NCI-H2081 (cell line): ENCODE measurements at places on chromosomes 2 and 18.

GRCh38 chr2:104430359-104430740, 423.6 kb upstream of the POU3F3 start:
- no peak for DNase-seq

DNA sequence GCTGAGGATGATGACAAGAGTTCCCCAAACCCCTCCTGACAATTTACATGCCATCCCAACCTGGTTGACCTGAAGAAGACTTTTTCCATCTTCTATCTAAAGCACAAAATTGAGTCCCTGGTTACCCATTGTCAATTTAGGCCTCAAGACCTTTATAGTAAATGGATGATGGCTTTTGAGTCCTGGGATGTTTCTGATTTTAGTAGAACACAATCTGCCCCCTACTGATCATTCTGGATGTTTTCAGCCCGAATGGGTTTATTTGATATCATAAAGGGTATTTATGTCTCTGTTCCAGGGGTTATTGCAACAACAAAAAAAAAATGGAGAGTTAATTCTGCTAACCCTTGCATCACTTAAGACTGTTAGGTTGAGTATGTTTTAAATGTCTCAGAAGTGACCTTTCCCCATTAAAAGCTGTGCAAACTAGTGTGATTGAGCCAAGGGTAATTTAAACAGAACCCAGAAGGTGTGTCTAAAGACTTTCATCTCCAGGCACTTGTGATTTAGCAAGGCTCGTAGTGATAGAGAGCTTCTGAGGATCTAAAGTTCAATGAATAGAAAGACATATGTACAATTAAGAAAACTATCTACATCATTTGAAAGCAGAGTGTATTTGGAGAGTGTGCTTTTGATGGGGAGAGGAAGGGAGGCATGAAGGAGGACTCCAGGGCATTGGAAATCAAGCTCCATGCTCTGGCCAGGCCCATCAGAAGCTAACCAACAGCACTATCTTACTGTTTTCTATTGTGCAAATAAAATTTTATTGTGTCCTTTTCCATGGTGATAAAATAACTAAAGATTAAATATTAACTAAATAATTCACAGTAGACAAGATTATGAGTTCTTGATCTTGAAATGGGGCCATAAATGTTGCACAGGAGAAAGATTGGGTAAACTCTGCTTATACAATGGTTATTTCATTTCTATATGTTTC, 96.6 kb upstream of the NOSTRIN start:
- no peak for DNase-seq

GRCh38 chr2:222993920-222994650, 57.9 kb upstream of the KCNE4 start:
- DNase-seq = no peak

DNA sequence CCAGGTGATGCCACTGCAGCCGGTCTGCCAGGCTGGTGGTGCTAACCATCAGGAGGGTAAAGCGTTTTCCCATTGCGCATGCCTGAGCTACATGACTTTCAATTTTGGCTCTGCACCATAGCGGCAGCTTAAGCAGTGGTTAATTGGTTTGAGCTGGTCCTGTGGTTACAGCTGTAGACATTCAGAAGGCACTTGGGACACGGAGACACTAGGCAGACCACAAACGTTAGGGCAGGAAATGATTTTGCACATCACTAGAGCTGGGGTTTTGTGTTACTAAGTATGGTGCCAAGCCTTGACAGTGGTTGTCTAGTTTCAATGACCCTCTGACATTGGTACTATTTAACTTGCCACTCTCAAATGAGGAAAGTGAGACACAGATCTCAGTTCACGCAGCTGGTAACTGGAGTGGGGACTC, 28.9 kb upstream of the CNOT11 start:
- no peak for DNase-seq

DNA sequence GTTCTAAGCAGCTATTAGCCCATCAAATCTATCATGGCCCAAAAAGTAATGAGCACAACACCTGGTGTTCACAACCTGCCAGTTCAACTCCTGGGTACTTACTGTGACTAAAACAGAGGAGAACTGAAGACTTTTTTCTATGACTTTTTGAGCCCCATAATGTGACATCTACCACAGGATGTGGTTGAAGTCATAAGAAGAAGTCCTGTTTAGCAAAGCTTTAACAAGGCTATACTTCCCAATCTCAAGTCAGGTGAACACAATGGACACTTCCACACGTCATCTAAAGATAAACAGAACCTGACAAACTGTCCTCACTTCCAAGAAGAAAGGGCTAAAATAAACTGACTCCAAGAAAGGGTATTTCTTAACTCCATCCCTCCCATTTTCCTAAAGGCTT, 138.8 kb downstream of the ATAD2B start:
- DNase-seq = no peak

- no peak for DNase-seq
These were observed 78.9 kb downstream of the SRBD1 start for GRCh38 chr2:45532181-45532580.

- DNase-seq = no peak
These were observed 35.9 kb upstream of the SNED1 start for GRCh38 chr2:240962300-240963064.

DNA sequence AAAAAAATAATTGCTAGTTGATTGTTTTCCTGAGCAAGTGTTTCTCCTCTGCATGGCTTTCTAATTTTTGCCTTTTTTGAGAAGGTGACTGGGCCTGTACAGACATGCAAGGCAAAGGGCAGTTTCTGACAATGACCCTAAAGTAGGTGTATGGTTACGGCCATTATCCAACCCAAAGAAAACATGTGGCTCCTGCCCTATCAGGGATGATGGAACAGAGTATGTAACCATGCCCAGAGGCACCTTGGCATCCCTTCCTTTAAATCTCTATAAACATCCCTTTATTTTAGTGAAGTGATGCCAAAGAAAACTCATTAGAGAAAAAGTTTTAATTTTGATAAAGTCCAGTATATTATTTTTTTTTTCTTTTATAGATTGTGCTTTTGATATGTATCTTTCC, 217.5 kb downstream of the LPIN1 start:
- DNase-seq = no peak

DNA sequence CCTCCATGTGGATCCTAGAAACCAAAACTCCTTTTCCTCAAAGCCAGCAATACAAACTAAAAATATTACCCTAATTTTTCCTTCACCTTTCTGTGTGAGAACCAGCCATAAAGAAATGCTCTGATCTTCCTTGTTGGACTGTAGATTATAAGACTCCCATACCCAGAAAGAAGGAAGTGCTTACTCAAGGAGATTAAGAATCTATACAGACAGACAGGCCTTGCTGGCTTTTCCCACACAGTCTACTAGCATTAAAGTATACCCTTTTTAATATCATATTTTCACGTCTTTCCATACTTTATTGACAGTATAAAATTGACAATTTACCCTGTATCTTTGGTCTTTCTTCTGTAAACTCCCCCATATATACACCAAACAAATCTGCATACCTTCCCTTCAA, 139.0 kb downstream of the GULP1 start:
- no peak for DNase-seq

- DNase-seq = no peak
These were observed 236.3 kb upstream of the FSIP2 start for GRCh38 chr2:185502351-185502750.

DNA sequence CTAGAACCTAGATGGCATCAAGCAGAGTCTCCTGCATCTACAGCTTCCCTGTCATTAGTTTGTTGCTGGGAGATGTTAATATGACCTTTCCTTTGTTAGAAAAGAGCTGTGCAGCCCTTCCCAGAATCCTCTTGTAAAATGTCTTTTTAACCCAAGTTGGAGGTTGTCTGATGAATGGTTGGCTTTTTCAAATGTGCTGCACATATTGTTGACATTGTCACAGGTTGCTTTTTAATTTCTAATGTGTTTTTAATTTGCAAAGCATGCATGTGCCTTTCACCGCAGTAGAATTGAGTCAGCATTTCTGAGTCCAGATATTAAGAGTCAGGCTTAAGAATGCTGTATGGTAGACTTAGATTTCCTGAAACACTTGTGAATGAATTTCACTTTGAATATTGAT, 120.8 kb downstream of the GREB1L start:
- DNase-seq = no peak

DNA sequence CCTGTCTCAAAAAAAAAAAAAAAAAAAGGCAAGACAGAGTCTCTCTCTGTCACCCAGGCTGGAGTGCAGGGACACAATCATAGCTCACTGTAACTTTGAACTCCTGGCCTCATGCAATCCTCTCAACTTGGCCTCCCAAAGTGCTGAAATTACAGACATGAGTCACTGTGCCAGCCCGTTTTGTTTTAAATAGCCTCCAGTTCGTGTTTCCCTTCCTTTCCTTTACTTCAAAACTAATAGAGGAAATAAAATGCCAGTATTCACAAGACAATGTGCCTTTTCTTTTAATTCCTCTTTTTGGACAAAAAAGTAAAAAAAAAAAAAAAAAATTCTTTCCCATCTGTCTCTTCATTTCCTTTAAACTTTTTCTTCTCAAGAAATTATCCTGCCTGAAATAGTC, 54.5 kb upstream of the ACMSD start:
- no peak for DNase-seq

DNA sequence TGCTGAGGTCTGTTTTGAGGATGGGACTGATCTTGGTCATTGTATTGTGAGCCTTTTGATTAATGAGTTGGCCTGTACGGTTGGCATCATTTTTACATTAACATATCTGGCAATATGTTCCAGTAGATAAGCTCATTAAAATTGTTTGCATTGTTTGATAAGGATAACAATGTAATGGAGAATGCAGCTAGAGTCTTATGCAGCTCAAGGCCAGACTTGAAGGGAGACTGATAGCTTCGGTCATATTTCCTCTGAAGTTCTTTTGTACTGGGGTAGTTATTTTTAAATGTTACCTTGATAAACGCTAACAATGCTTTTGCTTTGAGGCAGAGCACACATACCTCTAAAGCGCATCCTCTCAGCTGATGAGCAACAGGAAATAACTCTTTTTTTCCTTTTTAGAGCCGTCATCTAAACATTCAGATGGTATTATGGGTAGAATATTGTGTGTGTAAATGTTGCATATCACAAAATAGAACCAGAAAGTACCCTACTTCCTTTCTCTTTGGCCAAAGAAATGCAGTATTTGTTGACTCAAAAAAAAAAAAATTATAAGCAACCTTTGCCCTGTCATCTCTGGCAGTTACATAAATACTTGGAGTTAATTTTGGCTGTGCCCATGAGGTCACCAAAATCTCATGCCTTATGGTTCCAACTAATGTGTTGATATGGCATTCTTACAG, 1.3 kb downstream of the MAPRE2 start:
- DNase-seq = no peak

GRCh38 chr2:121219866-121220265, 65.1 kb downstream of the TFCP2L1 start:
- DNase-seq = no peak

- no peak for DNase-seq
These were observed 76.5 kb upstream of the EPB41L3 start for GRCh38 chr18:5620289-5620688.

DNA sequence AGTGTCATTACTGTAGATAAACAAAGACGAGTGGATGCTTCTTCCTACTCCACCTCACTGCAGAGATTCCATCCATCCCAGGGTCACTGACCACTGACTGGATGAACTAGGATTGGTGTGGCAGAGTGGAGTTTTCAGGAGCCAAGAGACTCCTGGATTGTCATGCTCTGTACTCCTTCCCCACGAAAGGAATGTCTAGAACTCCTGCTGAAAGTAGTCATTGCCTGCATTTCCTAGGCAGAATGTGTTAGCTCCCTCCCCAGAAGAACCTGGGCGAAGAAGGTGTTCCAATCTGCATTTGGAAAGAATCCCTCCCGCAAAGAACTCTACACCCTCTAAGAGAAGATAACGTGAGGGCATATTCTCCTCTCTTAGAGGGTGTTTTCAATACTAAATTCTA, 6.2 kb downstream of the PAX8 start:
- DNase-seq = no peak

DNA sequence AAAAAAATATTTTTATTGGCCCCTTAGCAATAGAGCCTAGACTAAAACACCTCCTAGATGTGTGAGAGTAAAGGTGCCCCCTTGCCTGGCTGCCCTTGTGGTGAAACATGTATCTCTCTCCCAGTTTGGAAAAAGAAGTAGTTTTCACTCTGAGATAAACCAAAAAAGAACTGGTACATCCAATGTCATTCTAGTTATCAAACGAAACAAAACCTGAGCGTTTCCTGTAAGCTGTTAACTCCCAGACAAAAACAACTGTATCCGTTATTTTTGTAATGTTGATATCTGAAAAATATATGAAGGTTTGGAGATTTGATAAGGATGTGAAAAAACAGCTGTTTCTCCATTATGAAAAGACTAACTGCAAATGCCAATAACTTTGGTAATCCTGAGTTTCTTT, 24.3 kb downstream of the HEATR5B start:
- DNase-seq = no peak

DNA sequence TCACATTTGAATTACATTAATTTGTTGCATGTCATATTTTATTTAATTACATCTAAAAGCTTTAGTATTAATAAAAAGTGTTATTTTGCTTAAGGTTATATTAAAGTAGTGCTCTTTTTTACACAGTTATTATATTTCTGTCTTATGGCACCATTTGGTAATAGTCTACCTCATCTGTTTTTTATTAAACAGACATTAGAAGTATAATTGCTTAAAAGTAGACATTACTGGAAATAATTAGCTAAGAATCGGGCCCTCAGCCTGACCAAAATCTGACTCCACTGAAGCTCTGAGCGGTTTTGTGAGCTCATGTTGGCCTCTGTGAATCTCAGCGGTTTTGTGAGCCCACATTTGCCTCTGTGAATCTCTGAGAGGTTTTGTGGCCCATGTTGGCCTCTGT, 102.5 kb upstream of the SNTG2 start:
- no peak for DNase-seq

GRCh38 chr2:102801098-102801718, 39.4 kb downstream of the TMEM182 start:
- DNase-seq = no peak

DNA sequence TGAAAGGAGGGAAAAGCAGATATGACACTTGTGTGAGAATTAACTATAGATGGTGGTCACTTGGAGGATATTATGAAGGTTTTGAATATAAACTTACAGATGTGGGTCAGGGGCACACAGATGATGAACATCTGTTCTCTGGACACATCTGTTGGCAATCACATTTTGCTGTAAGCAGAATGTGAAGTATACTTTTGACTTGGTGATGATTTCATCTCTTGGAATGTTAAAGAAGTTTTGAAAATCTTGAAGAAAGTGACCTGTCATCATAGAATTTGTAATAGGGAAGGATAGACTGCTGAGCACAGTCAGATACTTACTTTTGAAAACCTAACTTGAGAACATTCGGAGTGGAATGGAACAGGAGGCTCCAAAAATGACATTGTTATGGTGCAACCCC, 40.2 kb downstream of the PIKFYVE start:
- no peak for DNase-seq

GRCh38 chr18:50644807-50645206, 84.9 kb downstream of the MAPK4 start:
- no peak for DNase-seq

DNA sequence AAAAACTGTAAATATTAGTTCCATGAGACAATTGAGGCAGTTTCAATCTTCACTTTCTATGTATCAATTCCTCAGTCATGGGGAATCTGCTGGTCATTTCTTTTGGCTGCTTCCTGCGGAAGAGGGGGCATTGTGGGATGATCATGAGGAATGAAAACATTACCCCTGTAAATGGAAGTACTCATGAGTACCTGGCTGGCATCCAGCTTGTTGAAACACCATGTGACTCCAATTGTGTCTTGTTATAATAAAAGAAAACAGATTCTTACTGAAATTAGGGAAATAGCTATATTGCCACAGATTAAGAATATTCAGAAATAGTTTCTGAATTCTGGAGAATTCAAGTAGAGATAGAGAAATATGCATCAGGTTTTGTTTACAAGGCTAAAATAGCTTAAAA, 41.6 kb upstream of the GPR39 start:
- DNase-seq = no peak
